ENCODE measurements at places on chromosomes 1 and 21. TPM values are rescaled to one million over a fixed set of nuclear protein-coding genes. Genes with fewer than 3 reads are reported as not detected.

- DNase-seq: no peak
These were observed 659.2 kb upstream of the PLXNA2 start for GRCh38 chr1:208903251-208903905.

The NFASC gene
- total RNA-seq: 38.5 TPM

- DNase-seq: peak; percentile 55
These were observed 47.1 kb upstream of the COL6A2 start for GRCh38 chr21:46050668-46051378.

DNA sequence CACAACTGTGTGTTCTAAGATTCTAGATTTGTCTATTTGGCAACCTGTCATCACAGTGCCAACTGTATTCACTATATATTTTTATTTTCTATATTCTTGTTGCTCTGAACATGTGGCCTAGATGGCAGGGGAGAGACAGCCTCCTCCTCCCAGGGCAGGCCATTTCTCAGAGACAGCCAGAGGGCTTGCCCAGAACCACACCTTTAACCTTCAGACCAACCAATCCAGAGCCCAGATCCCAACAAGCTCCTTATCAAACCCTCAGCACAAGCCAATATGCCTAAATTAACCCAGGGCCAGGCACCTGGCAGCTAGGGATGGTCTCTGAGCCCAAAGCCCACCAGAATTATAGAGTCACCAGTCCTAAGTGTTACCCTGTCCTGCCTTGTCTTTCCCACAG, 19.3 kb downstream of the TRIM11 start:
- no peak for DNase-seq

The S100A1 gene
- 2,413 TPM for total RNA-seq
